ENCODE measurements at places on chromosomes 12 and 14. TPM values are rescaled to one million over a fixed set of nuclear protein-coding genes. Genes with fewer than 3 reads are reported as not detected.

GRCh38 chr12:3244219-3244750, 167.1 kb downstream of the TSPAN9 start:
- no peaks in the 10 kb centered on the region for H3K36me3 ChIP-seq
- no peak overlapping the region for H3K4me3 ChIP-seq
- no peaks in the 10 kb centered on the region for H3K27me3 ChIP-seq
- H3K27ac ChIP-seq: no peak overlapping the region
- no peak for DNase-seq

DNA sequence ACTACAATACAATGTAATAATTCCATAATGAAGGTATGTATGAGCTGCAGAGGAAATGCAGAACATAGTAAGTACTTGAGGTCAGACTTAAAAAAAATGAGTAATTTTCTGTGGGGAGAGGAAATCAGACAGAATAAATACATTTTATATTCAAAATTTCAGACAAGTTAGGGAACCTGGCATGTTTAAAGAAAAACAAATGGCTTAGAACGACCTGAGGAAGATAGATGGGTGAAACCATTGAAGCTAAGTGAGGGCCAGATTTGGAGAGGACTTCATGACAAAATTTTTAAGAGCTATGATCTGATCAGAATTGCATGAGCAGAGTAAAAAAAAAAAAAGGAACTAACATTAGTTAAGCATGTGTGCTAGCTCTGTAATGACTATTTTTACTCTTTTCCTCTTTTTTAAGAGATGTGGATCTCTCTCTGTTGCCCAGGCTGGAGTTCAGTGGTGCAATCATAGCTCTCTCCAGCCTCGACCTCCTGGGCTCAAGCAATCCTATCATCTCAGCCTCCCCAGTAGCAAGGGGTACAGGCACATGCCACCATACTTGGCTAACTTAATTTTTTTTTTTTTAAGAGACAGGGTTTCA, 157.6 kb upstream of the PDE3A start:
- H3K27me3 ChIP-seq: no peaks in the 10 kb centered on the region
- H3K4me3 ChIP-seq: no peak overlapping the region
- no peaks in the 10 kb centered on the region for H3K36me3 ChIP-seq
- DNase-seq: no peak

- DNase-seq: no peak
- H3K4me1 ChIP-seq: peaks cover 21% of the 10 kb centered on the region
- H3K4me3 ChIP-seq: no peak overlapping the region
- H3K36me3 ChIP-seq: peaks cover 2% of the 10 kb centered on the region
- no peaks in the 10 kb centered on the region for H3K27me3 ChIP-seq
- no peak overlapping the region for H3K27ac ChIP-seq
These were observed 13.2 kb downstream of the PXN start for GRCh38 chr12:120252071-120252906.

- no peak overlapping the region for H3K4me3 ChIP-seq
- no peak overlapping the region for H3K27ac ChIP-seq
- H3K36me3 ChIP-seq: no peaks in the 10 kb centered on the region
- H3K4me1 ChIP-seq: peaks cover 11% of the 10 kb centered on the region
These were observed 8.8 kb downstream of the DTX1 start for GRCh38 chr12:113065126-113066007.

GRCh38 chr12:123962513-123962912, 10.1 kb downstream of the CCDC92 start:
- DNase-seq: no peak
- H3K4me1 ChIP-seq: peaks cover 22% of the 10 kb centered on the region
- H3K27ac ChIP-seq: no peak overlapping the region
- no peaks in the 10 kb centered on the region for H3K36me3 ChIP-seq
- no peak overlapping the region for H3K4me3 ChIP-seq

KRT83 gene
- not detected for total RNA-seq

SLC10A1 gene
- not detected for total RNA-seq
